T-helper 2 cell (primary cell): ENCODE measurements at places on chromosomes 7 and 10.

DNA sequence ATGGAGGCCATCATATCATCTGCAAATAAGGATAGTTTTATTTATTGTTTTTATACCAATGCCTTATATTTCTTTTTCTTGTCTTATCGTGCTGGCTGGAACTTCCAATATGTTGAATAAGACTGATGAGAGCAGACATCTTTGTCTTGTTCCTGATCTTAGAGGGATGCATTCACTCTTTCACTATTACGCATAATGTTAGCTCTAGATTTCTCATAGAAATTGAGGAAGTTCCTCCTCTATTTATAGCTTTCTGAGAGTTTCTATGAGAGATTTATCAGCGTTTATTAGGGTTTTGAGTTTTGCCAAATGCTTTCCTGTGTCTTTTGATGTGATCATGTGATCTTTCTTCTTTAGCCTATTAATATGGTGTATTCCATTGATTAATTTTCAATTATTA is 49.3 kb downstream of the COL28A1 start:
- DNase-seq, result no peak

GRCh38 chr7:79740076-79740475 is 286.6 kb upstream of the MAGI2 start:
- no peak for DNase-seq

DNA sequence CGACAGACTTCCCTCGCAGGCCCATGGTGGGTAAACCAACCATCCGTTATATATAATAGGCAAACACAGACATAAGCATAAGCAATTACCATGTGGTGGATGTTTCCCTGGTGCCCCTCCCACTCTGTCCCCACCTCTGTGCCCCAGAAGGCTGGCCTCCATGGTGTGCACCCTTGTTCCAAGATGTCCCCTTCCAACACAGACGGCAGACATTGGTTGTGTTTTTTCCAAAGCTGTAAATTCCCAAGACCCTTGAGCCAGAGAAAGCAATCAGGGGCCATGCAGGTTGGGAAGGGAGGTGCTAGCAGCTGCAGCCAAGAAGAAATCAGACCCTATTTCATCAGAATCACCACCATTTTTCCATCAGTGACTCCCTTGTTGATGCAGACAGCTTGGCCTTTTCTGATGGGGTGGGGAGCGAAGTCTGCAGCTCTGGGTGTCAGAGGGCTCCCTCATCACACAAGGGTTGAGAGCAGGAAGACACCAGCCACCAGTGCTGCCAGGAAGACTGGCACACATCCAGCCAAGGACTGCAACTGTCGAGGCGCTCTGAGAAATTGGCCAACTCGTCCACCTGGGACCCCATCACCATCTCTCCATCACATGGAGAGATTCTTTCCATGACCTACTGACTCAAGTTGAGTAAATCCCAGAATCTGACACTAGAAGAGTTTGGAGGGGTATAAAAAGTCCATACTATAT is 86.8 kb upstream of the CHST15 start:
- no peak for DNase-seq

GRCh38 chr10:69957241-69957885 is 95.3 kb upstream of the MACROH2A2 start:
- DNase-seq, result no peak

GRCh38 chr10:11064832-11065231 is 47.2 kb downstream of the CELF2 start:
- no peak for DNase-seq
